ENCODE measurements at places on chromosomes 7 and 10.

DNA sequence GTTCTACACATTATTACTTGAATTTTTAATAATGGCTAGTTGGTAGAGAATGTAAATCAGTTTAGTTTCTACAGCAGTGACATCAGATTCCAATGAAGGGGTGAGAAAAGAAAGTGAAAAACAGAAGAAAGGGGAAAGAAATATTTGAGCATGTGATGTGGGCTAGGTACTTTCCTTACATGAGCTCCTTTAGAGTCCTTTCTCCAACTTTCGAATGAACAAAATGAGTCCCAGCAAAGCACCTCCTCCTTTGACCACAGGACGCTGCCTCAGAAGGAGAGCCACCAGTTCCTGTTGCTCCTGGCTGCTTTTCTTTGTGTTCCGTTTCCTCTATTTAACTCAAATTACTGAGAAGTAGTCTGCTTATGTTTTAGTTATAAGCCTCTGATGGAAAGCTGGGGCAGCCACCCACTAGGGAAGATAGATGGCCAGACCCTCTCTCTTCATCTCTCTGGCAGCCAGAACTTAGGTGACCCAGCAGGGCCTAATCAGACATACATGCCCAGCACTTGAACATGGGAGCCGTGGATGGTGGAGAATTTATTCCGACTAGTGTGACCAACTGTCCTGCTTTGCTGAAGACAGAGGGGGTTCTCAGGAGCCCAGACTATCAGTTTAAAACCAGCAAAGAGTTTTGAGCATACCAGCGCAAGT lies 82.4 kb upstream of the NME8 start:
- no peak for DNase-seq

DNA sequence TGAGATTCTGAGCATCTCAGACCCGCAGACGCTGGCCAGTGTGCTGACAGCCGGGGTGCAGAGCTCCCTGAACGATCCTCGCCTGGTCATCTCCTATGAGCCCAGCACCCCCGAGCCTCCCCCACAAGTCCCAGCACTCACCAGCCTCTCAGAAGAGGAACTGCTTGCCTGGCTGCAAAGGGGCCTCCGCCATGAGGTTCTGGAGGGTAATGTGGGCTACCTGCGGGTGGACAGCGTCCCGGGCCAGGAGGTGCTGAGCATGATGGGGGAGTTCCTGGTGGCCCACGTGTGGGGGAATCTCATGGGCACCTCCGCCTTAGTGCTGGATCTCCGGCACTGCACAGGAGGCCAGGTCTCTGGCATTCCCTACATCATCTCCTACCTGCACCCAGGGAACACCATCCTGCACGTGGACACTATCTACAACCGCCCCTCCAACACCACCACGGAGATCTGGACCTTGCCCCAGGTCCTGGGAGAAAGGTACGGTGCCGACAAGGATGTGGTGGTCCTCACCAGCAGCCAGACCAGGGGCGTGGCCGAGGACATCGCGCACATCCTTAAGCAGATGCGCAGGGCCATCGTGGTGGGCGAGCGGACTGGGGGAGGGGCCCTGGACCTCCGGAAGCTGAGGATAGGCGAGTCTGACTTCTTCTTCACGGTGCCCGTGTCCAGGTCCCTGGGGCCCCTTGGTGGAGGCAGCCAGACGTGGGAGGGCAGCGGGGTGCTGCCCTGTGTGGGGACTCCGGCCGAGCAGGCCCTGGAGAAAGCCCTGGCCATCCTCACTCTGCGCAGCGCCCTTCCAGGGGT lies 703 bp downstream of the RBP3 start:
- DNase-seq: no peak

GRCh38 chr10:114179148-114179547 lies at the start of gene TDRD1:
Gene TDRD1, plus strand, starts transcription at chr10:114179353. Its CDS starts 8,479 bp downstream, at chr10:114187832.
- no peak for DNase-seq

DNA sequence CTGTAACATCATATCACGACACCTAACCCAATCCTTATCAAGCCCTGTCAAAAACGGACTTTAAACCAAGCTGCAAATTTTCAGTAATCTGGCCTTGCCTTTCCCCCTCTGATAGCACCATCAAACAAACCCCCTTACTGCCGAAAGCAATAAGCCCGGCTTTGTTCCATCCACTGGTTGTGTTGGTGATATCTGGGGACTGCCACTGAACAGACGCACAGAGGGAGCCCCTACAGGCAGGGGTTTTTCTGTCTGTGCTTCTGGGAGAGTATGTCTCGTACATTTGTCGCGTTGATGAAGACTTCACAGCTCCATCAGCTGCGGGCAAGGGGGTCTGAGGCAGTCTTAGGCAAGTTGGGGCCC lies 550 bp upstream of the PLAU start:
- no peak for DNase-seq

- peak; percentile 38 for DNase-seq
Measured at GRCh38 chr10:80509108-80509402, 28.6 kb upstream of the SH2D4B start.

GRCh38 chr10:52314822-52315552 lies 906 bp downstream of the DKK1 start:
- no peak for DNase-seq

DNA sequence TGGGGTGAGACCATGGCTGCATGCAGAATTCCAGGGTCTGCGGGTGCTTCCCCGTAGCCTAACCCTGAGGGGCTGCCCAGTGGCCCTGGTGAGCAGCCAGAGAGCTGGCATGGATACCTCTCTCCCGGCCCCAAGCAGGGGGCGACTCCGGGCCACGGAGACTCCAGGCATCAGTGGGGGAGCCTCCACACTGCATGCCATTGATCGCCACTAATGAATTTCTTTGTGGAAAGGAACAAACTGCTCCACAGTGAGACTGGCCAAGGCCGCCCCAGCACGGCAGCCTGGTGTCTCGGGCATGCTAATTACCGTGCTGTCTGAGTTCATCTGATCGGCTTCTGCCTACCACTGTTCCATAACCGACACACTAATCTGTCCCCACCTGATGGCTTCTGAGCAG lies 184.4 kb downstream of the GRID1 start:
- DNase-seq: no peak

GRCh38 chr7:38142736-38143135 lies 35.3 kb upstream of the STARD3NL start:
- no peak for DNase-seq

GRCh38 chr7:158357898-158358821 lies 229.5 kb downstream of the PTPRN2 start:
- DNase-seq: no peak

DNA sequence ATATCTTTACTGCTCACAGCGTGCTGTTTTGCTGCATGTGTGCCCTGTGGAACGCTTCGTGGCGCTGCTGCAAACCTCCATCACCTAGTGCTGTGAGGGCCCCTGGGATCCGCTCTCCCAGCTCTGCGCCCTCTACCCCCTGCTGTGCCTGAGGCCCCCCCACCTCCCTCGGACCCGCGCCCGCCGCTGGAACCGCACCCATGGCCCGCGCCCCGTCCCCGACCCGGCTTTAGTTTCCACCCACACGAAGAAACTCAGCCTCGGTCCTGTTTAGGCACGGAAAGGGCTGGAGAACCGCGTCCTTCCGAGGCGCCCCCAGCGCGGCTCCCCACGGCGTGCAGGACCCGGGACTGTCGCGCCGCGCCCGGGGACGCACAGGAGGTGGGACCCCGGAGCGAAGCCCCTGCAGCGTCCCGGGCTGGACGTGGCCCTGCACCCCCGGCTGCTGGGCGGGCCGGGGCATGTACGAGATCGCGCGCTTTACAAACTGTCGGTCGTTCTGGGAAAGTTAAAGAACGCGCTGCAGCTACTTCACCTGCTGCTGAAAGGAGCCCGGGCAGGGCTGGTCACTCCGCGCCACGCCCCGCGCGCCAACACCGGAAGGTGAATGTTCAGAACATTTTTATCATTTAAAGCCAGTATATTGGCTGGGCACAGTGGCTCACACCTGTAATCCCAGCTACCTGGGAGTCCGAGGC lies 54.3 kb downstream of the BMS1 start:
- no peak for DNase-seq

- no peak for DNase-seq
Measured at GRCh38 chr7:20991544-20991943, 204.9 kb upstream of the SP8 start.

DNA sequence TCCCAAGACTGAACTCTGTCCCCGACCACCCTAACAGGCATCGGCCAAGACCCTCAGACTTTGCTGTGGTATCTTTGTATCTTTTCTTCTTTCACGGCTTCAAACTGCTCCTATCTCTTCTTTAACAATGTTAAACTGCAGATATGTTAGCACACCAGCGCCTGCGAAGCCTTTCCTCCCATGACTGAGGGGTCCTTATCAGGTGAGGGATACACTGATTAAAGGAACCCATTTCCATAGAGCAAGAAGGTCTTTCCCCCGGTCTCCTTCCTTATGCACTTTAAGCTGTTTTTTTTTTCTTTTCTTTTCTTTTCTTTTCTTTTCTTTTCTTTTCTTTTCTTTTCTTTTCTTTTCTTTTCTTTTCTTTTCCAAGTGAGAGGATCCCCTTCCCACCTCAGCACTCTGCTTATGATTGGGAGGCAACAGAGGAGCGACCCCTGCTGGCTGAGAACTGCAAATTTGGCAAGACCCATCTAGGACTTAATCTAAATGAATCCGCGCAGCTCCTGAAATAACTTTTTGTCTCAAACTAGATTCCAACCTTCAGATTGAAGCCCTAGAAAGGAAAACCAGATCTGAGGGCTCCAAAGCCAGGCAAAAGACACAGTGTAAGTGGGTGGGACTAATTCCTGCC lies 109.9 kb downstream of the ITGB8 start:
- no peak for DNase-seq

GRCh38 chr10:102342958-102343357 lies 52.5 kb upstream of the NFKB2 start:
- DNase-seq: no peak

GRCh38 chr10:114613237-114613979 lies 44.7 kb downstream of the ABLIM1 start:
- DNase-seq: no peak

DNA sequence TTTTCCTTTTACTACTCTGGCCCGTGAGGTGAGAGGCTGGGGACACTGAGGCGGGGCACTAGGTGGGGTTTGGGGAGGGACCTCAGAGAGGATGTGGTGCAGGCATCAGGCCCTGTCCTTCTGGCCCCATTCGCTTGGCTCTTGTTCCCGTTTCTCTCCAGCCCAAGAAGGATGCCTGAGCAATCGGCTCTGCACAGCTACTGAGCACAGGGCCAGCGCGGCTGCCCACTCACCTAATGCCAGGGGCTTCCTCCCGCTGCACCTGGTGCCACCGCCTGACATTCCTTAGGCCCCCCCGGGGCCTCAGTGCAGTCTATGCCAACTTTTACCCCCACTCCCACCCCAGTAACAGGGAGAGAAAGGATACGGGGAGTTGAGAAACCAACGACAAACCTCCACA lies 12.5 kb downstream of the EMX2 start:
- DNase-seq: no peak

- DNase-seq: no peak
Measured at GRCh38 chr10:101134299-101135127, 3.4 kb downstream of the TLX1 start.
